Heart right ventricle (tissue), 16 donors: ENCODE measurements at places on chromosomes 4 and X. TPM values are rescaled to one million over a fixed set of nuclear protein-coding genes. Genes with fewer than 3 reads are reported as not detected.

- DNase-seq: no peak
Measured at GRCh38 chr4:168857546-168858314, 152.3 kb downstream of the CBR4 start.

- no peak for DNase-seq
Measured at GRCh38 chrX:71216485-71216884, 6.5 kb upstream of the GJB1 start.

DNA sequence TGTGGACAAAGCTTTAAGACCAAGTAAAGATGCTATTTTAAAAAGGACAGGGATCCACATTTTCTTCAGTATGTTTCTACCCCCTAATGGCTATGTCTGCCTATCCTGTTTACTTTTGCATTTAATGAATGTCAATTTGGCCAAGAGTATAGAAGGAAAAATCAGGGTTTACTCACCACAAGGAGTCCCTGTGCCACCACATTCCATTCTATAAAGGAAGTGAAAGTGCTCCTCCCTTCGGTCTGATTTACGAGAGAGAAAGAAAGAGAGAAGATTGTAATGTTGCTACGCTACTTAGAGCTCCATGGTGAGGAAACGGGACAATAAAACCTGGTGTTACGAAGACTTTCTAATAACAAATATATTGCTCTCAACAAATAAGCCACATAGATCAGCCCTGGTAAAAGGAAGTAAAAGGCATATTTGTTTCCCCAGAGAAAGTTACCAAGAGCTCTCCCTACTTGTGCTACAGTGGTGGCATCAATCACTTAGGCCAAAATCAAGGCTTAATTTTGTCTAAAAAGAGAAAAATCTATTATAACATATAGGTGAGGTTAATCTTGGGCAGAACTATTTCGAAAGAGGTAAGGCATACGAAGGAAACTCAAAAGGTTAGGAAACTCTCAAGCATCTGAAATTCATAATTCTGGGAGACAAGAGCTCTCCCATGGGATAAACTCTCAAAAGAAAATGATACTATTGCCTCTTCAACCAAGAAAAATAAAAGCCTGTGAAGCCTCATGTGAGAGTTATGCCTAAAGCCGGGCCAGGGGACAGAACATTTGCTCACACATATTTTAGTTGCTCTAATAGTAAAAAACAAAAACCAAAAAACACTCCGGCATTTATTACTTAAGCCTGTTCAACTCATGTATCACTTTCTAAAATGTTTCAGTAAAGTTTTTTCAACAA, 29.5 kb downstream of the TAPT1 start:
- DNase-seq: peak; percentile 31

DNA sequence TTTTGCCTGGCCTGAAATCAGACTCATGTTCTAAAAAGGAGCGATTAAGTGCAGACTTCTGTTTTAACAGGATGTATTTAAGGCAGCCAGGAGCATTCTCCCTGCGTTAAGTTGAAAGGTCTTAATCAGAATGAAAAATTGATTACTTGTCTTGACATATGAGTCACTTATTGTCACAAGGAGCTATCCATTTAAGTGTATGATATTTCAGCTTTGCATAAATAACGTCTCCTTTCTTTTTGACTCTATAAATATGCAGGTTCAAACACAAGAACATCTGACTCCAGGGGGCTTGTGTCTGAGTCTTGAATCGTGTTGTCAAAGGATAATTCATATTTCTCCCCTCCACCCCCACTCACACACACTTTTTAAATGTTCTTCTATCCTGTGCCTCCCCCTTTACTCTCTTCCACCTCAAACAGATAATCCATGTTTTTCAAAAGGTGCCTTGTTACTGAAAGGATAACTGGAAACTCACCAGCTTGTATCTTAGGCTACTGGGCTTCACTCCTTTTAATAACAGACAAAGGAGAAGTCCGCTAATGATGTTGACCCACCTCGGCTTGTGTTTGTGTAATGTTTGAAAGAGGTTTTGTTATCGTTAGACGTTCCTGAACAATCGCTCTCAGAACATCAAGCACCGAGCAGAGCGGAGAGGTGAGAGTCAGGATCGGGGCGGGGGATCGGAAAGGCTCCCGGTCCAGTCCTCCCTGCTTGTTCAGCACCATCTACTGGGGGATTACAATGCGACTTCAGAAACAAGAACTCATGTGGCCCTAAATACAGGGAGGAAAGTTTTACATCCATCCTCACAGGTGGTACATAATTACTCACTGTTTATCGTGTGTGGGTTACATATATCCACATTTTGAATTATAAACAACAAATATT, 107.5 kb upstream of the RPL34 start:
- DNase-seq: no peak

GRCh38 chr4:145819101-145819852, 119.3 kb downstream of the ZNF827 start:
- DNase-seq: no peak

DNA sequence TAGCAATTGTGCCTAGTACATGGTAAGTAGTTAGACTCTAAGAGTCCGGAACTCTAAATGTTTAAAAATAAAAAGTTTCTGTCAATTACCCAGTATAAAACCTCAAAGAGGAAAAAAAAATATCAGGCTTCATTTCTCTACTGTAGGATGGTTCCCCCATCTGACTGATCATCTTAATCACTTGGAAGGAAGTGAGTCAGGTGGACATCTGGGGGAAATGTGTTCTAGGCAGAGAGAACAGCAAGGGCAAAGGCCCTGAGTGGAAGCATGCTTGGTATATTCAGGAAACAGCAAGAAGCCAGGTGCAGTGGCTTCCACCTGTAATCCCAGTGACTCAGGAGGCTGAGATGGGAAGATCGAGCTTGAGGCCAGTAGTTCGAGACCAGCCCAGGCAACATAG, 2.9 kb upstream of the EIF1AX start:
- DNase-seq: no peak

- DNase-seq: no peak
Measured at GRCh38 chr4:108693819-108694218, 43.4 kb downstream of the OSTC start.

Gene UGT2B15
- not detected for total RNA-seq

Gene MND1
- not detected for total RNA-seq

Gene FREM3
- 0.09 TPM for total RNA-seq

Gene TCEAL6
- total RNA-seq: not detected

Gene CXorf49
- total RNA-seq: not detected
